Foreskin keratinocyte (primary cell): ENCODE measurements at places on chromosomes 11 and 22.
A peak's percentile ranks its signal among the peaks of the same experiment; 100 is the strongest.

GRCh38 chr11:4048340-4048739, 46.3 kb upstream of the RRM1 start:
- DNase-seq = no peak

GRCh38 chr11:90113541-90113940, 20.9 kb upstream of the NAALAD2 start:
- no peak for DNase-seq

DNA sequence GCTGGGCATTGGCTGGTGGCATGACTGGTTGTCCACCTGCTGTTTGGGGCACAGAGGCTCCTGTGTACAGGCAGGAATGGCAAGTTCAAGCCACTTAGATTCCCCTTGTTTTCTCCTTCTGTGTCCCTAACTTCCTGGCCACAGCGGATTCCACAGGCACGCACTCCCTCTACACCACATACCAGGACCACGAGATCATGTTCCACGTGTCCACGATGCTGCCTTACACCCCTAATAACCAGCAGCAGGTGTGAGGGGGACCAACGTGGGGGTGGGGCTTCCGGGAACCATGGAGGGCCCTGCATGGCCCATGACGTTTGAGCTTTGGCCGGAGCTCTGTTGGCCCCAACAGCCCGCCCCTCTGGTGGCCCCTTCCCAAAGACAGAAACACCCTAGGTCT, 7.8 kb downstream of the SIPA1 start:
- no peak for DNase-seq

GRCh38 chr11:69533296-69534165, 52.1 kb downstream of the LINC01488 start:
- no peak for DNase-seq

- DNase-seq = no peak
These were observed 92.5 kb upstream of the LMO1 start for GRCh38 chr11:8356216-8356615.

GRCh38 chr11:62108971-62109404, 14.8 kb upstream of the INCENP start:
- DNase-seq = no peak

- no peak for DNase-seq
These were observed 214.4 kb downstream of the HIPK3 start for GRCh38 chr11:33471541-33471940.

- DNase-seq = no peak
These were observed 492.9 kb downstream of the SOX6 start for GRCh38 chr11:15863411-15863810.

- peak; percentile 69 for DNase-seq
These were observed 26.6 kb downstream of the ATG16L2 start for GRCh38 chr11:72840780-72841179.

- peak; percentile 52 for DNase-seq
These were observed 74.7 kb downstream of the MN1 start for GRCh38 chr22:27726686-27727449.

- DNase-seq = no peak
These were observed 113.0 kb upstream of the SYT13 start for GRCh38 chr11:45399166-45399565.

DNA sequence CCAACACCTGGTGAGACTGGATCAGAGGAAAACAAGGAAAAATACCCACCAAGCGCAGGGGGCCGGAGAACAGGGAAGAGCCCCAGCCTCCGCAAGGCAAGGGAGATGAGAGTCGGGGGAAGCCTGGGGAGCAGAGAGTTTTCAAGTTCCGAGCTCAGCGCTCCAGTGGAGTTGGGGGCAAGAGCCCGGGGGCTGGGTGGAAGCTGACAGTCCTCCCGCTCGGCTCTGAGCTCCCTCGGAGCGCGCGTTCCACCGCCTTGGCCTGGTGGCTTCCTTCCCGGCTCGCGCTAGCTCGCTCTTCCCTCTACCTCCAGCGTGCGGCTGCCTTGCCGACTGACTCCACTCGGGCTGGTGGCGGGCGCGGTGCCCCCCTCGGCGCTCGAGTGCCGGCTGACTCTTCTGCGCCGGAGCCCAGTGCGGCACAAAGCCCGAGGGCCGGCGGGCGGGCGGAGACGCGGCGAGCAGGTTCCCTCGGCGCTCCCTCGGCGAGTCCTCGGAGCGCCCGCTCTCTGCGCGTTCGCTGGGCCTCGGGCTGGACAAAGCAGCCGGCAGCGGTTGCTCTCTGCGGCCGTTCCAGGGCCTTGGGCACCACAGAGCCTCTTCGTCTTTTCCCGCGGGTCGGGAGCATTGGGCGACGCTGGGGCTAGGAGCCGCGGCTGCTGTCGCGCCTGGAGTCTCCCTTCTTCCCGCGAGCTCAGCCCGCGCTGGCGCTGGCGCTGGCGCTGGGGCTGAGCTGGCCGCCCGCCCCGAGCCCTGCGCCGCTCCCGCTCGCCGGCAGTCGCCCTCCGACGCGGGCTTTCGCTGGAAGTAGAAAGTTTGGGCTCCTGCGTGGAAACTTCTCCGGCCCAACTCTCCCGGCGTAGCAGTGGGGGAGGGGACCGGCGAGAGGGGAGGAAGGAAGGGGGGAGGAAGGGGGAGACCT, 1.0 kb downstream of the PAX6 start:
- no peak for DNase-seq

DNA sequence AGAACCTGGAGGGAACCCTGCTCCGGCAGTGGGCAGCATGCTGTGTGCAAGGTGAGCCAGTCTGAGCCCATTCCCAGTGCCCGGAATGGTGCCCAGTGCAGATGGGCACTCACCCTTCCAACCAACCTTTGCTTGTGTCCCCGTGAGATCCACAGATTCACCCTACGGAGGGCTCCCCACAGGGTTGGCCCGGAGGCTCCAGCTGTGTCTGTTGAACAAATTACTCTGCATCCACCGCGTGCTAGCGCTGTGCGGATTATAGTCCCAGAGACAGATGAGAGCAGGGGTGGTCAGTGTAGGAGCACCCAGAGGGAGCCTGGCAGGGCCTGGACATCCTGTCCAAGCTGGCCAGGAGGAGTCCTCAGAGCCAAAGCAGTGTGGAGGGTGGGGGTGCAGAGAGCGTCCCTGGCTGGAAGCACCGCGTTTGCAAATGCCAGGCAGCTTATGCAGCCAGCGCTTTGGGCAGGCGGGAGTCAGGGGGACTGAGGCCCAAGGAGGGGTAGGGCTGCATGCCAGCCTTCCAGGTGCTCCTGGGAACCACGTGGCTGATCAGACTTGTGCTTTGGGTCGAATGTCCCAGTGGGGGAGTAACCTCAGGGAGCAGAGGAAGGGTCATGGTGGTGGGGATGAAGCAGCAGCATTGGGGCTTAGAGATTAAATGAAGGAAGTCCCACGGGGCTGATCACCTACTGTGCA, 80.5 kb downstream of the KCNQ1 start:
- DNase-seq = no peak

DNA sequence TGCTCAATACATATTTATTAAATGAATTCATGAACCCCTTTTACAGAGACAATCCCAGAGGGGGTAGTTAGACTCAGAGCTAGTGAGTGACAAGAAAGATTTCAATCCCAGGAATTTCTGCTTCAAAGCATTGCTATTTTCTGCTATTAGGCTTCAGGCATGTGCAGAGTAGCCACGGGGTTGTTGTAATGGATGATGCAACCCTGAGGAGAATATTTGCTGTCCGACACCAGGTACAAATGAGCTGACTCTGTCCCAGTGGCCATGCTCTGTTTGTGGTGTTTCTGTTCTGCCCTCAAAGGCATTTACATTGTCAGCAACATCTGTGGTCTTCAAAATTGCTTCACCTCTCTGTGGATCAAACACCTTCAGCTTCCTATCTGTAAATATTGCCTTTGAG, 102.6 kb downstream of the CSNK2A3 start:
- DNase-seq = no peak

- no peak for DNase-seq
These were observed 93.8 kb upstream of the ALX4 start for GRCh38 chr11:44403587-44404273.

DNA sequence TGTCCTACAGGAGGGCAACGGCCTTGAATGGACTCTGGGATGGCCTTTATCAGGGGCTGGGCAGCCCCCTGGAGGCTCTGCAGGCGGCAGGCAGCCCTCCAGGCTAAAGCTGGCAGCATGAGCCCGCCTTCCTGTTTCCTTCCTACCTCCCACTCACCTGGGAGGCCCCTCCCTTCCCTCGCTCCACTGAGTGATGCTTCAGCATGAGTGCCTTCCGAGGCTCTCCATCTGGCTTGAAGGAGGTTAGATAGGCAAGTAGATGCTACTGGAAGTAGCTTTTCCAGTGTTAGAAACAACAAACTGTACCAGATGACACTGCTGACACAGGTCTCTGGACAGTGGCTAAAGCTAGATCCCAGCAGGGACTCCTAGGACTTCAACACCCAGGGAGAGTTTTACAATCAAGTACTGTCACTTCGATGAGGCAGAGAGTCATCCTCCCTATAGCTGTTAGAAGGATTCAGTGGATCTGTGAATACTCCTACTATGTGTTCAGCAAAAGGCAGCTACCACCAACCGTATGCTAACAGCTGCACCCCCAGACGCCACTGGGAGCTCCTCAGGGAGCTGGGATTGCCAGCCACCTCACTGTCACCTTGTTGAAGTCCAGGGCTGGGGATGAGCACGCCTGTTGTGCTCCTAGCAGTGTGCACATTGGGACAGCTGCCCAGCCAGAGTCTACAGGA, 4.1 kb upstream of the SLC25A1 start:
- DNase-seq = no peak

DNA sequence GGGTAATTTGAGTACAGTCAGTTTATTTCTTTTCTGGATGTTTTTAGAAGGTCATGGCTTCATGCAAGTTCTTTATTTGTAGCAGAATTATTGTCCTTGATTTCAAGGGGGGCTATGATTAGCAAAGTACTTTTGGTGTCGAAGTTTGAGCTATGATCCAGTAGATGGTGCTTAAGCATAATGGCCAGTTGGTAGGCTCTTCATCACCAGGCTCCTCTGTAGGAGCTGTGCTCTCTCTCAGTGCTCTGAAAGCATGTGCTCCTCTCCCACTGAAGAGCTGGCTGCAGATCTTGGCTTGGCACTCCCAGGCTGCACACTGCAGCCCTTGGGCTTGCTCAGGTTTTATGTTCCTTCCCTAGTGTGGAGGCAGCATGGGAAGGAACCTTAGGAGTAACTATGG, 852.7 kb downstream of the LUZP2 start:
- no peak for DNase-seq

GRCh38 chr11:32141745-32142546, 51.1 kb downstream of the RCN1 start:
- DNase-seq = no peak

GRCh38 chr11:76773921-76774361, 9.2 kb upstream of the TSKU start:
- peak; percentile 69 for DNase-seq

DNA sequence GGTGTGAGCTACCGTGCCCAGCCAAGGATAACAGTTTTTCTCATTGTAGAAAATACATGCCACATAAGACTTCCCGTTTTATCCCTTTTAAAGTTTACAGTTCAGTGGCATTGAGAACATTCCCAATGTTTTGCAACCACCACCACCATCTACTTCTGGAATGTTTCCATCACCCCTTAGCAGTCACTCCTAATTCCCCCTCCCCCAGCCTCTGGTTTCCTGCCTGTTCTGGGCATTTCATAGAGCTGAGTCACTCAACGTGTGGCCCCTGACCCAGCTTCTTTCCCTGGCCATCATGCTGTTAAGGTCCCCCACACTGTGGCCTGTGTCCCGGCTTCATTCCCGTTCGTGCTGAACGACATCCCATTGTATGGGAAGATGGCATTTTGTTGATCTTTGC, 30.7 kb downstream of the FGF4 start:
- DNase-seq = peak; percentile 13

GRCh38 chr11:67002297-67002913, 20.5 kb upstream of the SYT12 start:
- no peak for DNase-seq

DNA sequence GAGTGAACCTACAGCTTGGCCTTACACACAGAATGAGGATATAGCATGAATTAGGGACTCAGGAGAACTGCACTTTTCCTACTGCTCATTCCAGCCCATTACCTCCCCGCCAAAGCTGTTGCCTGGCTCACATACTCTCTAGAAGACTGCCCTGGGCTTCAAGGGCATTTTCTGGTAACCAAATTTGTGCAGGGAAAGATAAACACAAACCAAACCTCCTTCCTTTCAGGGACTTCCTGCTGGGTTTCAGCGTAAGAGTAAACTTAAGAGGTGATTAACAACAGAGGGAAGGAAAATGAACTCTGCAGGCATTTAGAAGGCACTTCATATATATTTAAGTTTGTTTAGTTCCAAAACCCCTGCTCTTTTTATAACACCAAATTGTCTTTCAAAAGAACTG, 194.9 kb downstream of the SWAP70 start:
- DNase-seq = no peak

DNA sequence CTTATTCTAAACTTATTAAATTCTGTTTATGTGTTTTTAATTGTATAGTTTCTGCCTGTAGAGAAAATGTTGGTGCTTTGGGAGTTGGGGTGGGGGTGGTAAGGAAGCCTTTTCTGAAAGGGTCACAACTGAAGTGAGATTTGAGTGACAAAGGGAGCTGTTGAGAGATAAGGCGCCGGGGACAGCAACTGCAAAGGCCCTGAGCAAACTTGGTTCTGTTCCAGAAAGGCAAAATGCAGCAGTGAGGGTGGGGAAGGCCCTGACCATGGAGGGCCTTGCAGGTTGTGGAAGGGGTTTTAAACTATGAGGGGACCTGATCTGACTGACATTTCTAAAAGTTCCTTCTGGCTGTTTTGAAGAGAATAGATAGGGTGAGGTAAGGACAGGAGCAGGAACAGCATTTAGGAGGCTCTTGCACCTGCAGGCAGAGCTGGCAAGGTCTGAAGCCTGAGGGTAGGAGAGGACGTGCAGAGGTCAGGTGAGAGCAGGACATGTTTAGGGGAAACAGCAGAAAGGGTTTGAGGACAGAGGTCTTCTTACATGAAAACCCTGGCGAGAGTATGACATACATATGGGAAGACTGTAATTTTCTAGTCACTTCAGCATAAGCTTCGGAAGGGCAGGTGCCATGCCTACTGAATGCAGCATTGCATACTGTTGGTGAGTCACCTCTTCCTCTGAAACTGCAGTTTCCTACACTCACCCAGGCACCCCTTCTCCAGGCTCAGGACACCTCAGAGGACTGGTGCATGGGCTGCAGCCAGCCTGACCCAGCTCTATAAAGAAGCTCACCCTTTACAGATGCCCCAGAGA, 190.7 kb downstream of the SNX19 start:
- DNase-seq = peak; percentile 66

DNA sequence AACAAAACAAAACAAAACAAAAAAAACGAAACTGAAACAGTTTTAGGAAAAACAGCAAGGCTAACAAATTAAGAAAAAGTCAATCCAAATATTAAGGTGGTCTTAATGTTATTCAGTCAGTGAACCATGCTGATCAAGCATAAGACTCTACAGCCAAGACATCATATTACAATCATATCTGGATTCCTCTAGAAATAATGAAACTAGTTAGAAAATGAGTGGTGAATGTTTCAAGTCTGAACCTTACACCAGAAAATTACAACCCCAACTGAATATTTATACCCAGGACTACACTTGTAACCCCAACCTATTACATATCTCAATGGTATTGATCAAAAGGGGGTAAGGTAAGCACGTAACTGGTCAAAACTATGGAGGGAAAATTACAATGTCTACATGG, 48.8 kb downstream of the ACAT1 start:
- no peak for DNase-seq
